ENCODE measurements at places on chromosomes 11 and 22.
A peak's percentile ranks its signal among the peaks of the same experiment; 100 is the strongest.

DNA sequence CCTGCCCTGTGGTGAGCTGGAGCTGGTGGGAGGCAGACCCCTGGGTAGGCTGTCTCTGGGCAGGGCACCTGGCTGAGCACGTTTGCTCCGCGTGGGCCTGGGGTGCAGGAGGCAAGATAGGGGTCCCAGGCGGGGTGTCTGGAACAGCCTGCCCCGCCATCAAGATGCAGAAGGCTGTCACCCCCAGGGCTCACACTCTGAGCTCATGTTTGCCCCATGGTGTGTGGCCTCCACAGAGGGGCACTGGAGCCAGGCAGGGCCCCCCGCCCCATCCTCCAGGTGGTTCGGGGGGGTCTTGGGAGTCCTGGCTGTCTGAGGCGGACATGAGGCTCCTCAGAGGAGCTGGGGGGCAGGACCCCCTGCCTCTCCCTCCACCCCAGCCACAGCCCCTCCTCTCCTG lies 28.9 kb upstream of the CARS1 start:
- DNase-seq = no peak

- no peak for DNase-seq
Observed at GRCh38 chr22:50439314-50439870, 35.4 kb downstream of the SBF1 start.

DNA sequence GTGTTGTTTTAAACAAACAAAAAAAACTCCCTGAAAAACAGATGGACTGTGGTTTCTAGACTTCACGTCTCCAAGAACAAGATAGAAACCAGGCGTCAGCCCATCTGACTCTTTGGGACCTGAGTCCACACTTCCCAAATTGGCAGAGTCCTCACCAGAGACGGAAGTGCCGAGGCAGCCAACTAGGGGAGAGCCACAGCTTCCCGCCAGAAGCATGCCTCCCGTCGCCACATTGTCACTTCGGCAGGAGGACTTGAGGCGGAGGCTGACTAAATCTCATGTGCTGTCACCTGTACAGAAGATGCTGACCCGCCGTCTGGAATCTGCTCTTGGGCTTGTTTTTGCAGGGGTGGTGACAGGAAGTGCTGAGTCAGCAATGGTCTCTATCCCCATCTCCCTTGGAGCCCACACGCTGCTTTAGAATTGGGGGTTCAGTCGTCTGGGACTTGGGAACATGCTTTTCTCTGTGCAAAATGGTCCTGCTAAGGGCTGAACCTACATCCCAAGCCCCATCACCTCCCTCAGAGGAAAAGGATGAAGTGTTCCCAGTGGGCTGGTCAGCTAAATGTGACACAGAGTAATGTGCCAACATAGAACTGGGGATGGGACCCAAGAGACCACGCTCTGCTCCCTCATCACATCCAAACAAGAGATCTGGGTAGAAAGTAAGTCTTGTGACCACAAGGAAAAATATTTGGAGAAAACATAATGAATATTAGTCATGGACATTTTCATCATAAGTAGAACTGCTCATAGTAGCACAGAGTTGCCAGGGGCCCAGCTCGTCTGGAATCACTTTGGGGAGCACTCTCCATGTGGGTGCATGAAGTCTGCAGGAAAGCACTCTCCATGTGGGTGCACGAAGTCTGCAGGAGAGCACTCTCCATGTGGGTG lies 152.9 kb downstream of the SNX19 start:
- DNase-seq = peak; percentile 3

DNA sequence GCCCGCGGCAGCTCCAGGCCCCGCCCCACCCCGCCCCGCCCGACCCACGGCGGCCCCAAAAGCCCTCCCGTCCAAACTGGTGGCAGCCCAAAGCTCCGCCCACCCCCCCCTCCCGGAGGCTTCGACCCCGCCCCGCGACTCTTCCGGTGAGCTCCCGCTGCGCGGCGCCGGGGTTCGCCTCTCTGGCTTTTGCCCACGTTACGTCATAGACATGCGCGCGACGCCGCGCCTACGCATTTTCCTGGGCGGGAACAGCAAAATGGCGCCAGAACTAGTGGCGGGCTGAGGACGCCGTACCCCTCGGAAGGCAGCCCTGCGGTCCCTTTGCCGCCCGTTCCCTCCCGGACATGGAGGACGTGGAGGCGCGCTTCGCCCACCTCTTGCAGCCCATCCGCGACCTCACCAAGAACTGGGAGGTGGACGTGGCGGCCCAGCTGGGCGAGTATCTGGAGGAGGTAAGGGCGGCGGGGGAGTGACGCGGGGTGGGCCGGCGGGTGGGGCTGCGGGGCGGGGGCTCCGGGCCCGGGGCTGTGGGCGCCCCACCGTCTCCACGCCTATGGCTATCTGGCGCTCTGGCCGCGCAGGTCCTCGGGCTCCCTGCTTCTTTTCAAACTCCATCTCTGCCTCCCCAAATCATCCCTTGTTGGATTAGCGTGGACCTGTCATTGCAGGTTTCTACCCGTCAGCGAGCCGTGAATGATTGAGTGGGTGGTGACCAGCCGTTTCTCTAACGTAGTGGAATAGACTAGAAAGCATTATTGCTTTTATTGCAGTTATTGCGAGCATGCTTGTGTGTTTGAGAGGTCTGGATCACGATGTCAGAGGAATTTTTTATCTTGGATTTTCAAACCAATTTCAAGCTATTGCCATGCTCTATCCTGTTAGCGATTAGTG lies at the start of gene NCAPH2:
NCAPH2 (plus strand) TSS at position 234 of the 894 bp plus-strand sequence; CDS start at position 348, 114 bp downstream.
- peak; percentile 94 for DNase-seq

- no peak for DNase-seq
Observed at GRCh38 chr11:57471496-57471895, 11.2 kb downstream of the RTN4RL2 start.

- no peak for DNase-seq
Observed at GRCh38 chr22:25714739-25715138, 27.2 kb upstream of the MYO18B start.
